ENCODE measurements at places on chromosomes 2 and 18.

- DNase-seq = peak; percentile 13
These were observed 66.0 kb downstream of the TCF4 start for GRCh38 chr18:55522011-55522410.

DNA sequence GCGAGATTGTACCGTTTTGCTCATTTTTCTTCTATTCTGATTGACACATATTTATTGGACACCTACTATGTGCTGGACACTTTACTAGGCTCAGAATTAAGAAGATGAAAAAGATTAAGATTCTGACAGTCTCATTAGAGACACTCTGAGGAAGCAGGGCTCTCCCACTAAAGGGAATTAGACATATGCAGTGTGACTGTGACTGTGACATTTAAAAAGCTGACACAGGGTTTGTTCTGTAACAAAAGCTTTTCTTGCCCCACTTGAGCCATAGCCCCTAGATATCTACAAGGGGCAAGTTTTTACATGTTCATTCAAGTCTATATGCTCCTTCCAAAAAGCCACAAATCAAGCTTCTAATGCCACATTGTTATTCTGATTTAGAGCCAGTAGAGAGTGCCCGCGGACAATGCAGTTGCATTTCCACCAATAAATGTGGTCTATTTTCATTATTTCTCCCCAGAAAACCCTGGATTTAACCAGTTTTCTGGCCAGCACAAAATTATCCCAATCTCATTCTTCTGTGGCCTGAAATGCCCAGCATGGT lies 9.8 kb downstream of the ARHGAP25 start:
- no peak for DNase-seq

DNA sequence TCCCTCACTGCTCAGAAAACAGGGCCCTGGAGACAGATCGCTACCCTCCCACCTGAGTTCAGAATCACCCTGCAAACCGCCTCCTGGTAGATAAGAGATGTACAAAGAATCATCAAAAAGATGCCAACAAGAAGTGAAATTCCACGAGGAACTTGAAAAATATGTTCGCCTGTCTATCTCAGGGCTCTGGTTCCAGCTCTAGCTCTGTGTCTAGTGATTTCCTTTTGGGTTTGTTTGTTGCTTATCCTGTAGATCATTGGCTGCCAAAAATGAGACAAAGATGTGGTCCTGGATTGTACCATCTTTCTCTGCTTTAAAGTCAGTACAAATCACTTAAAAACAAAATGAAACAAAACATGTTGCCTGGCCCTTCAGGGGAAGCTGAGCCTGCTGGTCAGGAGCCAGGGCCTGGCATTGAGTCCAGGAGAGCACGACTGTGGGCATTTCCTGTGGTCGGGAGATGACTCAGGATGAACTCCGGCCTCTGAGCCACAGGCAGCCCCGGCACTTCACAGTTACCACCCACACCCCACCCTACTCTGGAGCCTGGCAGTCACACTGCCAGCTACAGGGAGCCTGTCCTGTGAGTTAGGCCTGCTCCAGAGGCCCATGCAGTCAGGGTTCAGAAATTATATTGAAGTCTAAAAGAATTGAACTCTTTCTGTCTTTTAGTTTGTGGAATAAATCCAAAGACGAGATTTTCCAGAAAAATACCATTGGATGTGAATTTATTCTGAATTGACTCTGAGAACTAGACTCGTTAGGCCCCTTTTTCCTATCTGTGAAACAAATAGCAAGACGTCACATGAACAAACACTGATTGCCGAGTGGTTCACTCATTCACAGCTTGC lies 8.0 kb upstream of the ITGB6 start:
- DNase-seq = peak; percentile 86

DNA sequence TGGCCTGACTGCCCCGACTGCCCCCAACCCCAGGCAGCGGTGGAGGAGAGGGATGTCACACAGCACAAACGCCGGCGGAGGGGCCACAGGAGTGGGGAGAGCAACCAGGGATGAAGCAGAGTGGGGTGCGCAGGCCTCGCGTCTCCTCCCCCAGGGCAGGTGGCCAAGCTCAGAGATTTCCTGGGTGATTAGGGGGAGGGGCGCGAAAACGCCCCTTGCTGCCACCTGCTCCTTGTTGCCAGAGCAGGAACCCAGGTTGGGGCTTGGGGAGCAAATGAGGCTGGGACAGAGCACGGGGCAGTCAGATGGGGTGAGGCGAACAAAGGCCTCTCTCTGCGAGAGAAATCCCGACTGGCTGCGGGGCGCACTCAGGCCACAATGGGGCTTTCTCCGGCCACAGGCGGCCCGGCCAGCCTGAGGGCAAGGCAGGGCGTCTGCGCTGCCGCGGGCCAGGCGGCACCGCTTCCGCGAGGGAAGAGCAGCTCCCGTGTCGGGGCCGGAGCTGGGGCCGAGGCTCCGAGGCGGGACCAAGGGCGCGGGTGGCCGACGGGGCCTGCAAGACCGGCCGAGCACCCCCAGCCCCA lies 11.5 kb downstream of the TEX44 start:
- DNase-seq = peak; percentile 91

GRCh38 chr18:79486356-79487182 lies 90.8 kb downstream of the NFATC1 start:
- no peak for DNase-seq

DNA sequence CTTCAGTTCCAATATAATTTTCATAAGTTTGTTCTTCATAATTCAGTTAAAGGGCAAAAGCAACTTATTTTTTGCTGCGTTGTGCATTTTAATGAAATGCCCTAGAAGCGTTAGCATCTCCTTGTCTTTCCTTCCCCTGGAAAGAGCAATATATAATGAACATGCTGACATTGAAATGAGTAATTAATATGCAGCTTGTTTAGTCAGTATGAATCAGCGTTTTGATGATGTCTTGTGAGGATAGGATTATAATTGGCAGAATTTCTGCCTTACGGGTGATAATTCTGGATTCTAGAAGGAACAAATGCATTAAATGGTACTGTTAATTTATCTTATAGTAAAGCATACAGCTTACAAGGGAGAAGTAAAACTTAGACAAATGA lies 152.3 kb upstream of the MMADHC start:
- no peak for DNase-seq

GRCh38 chr18:67467188-67467587 lies 49.3 kb downstream of the DSEL start:
- no peak for DNase-seq

- DNase-seq = no peak
These were observed 19.7 kb upstream of the TMEM247 start for GRCh38 chr2:46459694-46460093.

DNA sequence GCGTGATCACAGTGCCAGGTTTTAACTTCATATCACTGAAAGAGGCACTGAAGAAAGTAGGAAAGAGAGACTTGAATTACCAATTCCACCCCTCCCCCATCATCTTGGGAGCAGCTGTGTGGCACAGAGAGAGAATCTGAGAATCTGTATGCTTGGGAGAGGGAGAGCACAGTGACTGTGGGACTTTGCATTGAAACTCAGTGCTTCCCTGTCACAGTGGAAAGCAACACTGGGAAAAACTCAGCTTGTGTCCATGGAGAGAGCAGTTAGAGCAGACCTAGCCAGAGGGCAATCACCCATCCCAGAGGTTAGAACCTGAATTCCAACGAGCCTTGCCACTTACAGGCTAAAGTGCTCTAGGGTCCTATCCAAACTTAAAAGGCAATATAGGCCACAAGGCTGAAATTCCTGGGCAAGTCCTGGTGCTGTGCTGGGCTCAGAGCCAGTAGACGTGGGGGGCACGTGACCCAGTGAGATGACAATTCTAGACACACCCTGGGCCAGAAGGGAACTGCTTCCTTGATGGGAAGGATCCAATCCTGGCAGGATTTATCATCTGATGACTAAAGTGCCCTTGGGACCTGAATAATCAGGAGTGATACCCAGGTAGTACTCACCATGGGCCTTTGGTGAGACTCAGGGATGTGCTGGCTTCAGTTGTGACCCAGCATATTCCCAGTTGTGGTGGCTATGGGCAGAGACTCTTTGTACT lies 15.5 kb upstream of the ABCB11 start:
- DNase-seq = no peak

- DNase-seq = no peak
These were observed 16.9 kb upstream of the DAPL1 start for GRCh38 chr2:158778243-158778642.

DNA sequence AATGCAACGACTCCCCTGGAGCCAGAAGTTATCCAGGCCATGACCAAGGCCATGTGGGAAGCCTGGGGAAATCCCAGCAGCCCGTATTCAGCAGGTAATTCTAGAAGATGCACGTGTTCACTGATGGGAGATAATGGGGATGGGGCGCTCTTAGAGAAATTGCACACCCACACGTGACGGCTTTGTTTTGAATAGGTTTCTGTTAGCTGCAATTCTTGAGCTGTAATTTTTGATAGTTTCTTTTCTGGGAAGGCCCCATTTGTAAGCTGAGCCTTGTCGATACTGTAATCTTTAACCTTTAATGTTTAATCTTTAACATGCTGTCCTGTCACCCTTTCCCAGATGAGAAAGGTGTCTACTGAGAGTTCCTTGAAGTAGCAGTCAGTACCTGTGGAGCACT lies 3.6 kb downstream of the SCLY start:
- no peak for DNase-seq

- DNase-seq = peak; percentile 23
These were observed 841.4 kb upstream of the VRK2 start for GRCh38 chr2:57205241-57205640.

- DNase-seq = no peak
These were observed 740.2 kb upstream of the ZEB2 start for GRCh38 chr2:145260081-145260480.

GRCh38 chr2:132984731-132985130 lies 314.7 kb upstream of the LYPD1 start:
- DNase-seq = no peak

DNA sequence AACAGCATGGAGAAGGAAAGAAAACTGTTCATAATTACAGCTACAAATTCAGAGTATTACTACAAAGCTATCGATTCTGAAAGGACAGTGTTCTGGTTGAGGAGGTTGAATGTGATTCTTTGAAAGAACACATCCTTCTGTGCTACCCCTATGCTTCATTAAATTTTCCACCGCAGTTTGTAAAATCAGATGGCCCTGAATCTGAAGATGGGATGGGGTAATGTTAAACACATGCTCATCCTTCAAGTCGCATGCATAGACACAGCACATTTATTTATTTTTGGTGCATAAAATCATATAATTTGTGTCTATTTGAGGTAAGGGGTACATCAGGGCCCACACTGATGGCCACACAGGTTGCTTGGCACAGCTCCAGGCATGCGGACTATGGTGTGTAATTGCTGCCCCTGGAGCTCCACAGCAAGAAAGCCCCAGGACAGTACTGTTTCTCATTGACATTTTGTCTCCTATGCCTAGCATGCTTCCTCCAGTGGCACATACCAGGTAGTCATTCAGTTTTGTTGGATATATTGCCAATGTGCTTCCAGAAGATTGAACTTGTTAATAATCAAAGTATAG lies 238.8 kb upstream of the TANK start:
- no peak for DNase-seq

- peak; percentile 14 for DNase-seq
These were observed 8.9 kb upstream of the GALNT1 start for GRCh38 chr18:35572644-35573043.

- DNase-seq = no peak
These were observed 219.0 kb upstream of the DSEL start for GRCh38 chr18:67735506-67735905.

DNA sequence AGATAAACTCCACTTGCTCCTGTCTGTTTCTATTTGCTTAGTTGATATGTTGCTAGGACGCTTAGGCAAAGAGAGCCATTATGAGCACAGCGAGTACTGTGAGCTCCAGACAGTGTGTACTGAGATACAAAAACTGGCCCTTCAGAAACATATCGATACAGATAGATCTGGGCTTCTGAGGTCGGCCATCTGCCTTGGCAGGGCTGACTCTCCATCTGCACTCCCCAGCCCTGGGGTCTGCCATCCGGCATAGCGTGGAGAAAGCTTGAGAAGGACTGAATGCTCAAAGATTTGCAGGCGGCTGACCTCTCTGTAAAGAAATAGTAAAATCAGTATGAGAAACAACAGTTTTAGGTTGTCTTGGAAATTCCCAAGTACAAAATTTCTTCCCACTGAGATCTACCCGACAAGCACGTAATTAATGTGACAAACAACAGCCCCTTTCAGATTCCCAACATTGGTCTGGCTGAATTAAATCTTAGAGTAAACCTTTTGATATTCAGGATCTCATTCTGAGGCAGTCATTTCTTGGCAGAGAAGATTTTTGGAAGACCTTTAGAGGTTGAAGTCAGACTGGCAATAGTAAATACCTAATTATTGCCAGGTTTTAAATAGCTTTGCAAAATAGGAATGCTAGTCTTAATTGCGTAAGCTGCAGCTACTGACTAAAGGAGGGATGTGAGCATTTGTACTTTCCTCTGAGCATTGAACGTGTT lies 127.4 kb downstream of the CHST9 start:
- DNase-seq = no peak

GRCh38 chr2:173751245-173751975 lies 213.8 kb downstream of the SP3 start:
- DNase-seq = no peak

- no peak for DNase-seq
These were observed 264.4 kb upstream of the SIX2 start for GRCh38 chr2:45273412-45274249.

Data from COLO829 (cell line).